ENCODE measurements at places on chromosomes 16 and 17. TPM values are rescaled to one million over a fixed set of nuclear protein-coding genes. Genes with fewer than 3 reads are reported as not detected.

NME1 gene
- total RNA-seq: 164 TPM

CDH3 gene
- total RNA-seq: 0.20 TPM

TMED6 gene
- total RNA-seq: 0.37 TPM

KRTAP4-9 gene
- total RNA-seq: not detected

CDRT15 gene
- not detected for total RNA-seq

CCR7 gene
- total RNA-seq: not detected

CA5A gene
- total RNA-seq: not detected

C17orf107 gene
- 0.59 TPM for total RNA-seq

NPTX1 gene
- 0.73 TPM for total RNA-seq

DNAAF8 gene
- total RNA-seq: 0.59 TPM

MT1M gene
- 24.6 TPM for total RNA-seq

TNRC6C gene
- total RNA-seq: 3.7 TPM

ZNF689 gene
- 5.1 TPM for total RNA-seq

BAHCC1 gene
- total RNA-seq: 6.2 TPM

SLC2A4 gene
- total RNA-seq: not detected

SHISA6 gene
- total RNA-seq: not detected

PYDC1 gene
- not detected for total RNA-seq

ADAP2 gene
- total RNA-seq: 0.37 TPM

KRT9 gene
- total RNA-seq: not detected

ITGB4 gene
- 0.20 TPM for total RNA-seq

EVPLL gene
- not detected for total RNA-seq

FBXL16 gene
- total RNA-seq: 0.59 TPM

KRTAP4-1 gene
- not detected for total RNA-seq

KRT12 gene
- total RNA-seq: not detected

MYCBPAP gene
- total RNA-seq: 0.98 TPM

TIGD7 gene
- total RNA-seq: 4.0 TPM

PARD6A gene
- 0.59 TPM for total RNA-seq

KRT27 gene
- not detected for total RNA-seq

KRT32 gene
- total RNA-seq: not detected

TVP23A gene
- total RNA-seq: not detected

SLC52A1 gene
- total RNA-seq: not detected

PNMT gene
- not detected for total RNA-seq

EIF3CL gene
- 103 TPM for total RNA-seq

TPSAB1 gene
- not detected for total RNA-seq

PRPSAP2 gene
- total RNA-seq: 39.3 TPM

C17orf100 gene
- 0.39 TPM for total RNA-seq

PIEZO1 gene
- 213 TPM for total RNA-seq

ITGAD gene
- total RNA-seq: not detected

RAB40B gene
- total RNA-seq: 9.4 TPM

IQCK gene
- total RNA-seq: 6.8 TPM

TBC1D26 gene
- not detected for total RNA-seq

CDH15 gene
- total RNA-seq: not detected

GP1BA gene
- not detected for total RNA-seq

HES7 gene
- total RNA-seq: 0.37 TPM

TNFRSF17 gene
- total RNA-seq: not detected

MYH3 gene
- total RNA-seq: 0.37 TPM

NPIPA5 gene
- total RNA-seq: under 0.01 TPM

TBKBP1 gene
- total RNA-seq: 9.6 TPM

HS3ST6 gene
- total RNA-seq: not detected

SCIMP gene
- total RNA-seq: not detected

RHBDF2 gene
- 1.1 TPM for total RNA-seq

CAPNS2 gene
- not detected for total RNA-seq

C17orf78 gene
- not detected for total RNA-seq

Data from subcutaneous preadipocyte (primary cell).